ENCODE measurements at places on chromosomes 11 and 22.
A peak's percentile ranks its signal among the peaks of the same experiment; 100 is the strongest.

DNA sequence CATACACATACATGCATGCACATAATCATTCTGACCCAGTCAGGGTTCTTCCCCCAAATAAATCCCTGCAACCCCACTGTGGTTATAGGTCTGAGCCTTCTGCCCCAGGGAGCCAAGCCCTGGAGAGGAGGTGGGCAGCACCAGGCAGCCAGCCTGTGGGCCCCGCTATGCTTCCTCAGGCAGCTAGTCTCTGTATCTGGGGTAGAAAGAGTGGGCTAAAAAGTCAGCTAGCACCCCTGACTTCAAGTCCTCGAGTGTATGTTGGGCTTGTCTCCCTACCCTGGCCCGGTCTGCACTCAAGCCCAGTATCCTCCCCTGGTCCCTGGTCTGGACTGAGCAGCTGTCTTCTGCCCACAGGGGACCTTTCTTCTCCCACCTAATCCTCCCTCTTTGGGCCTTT, 28.0 kb downstream of the KCNQ1OT1 start:
- no peak for DNase-seq

DNA sequence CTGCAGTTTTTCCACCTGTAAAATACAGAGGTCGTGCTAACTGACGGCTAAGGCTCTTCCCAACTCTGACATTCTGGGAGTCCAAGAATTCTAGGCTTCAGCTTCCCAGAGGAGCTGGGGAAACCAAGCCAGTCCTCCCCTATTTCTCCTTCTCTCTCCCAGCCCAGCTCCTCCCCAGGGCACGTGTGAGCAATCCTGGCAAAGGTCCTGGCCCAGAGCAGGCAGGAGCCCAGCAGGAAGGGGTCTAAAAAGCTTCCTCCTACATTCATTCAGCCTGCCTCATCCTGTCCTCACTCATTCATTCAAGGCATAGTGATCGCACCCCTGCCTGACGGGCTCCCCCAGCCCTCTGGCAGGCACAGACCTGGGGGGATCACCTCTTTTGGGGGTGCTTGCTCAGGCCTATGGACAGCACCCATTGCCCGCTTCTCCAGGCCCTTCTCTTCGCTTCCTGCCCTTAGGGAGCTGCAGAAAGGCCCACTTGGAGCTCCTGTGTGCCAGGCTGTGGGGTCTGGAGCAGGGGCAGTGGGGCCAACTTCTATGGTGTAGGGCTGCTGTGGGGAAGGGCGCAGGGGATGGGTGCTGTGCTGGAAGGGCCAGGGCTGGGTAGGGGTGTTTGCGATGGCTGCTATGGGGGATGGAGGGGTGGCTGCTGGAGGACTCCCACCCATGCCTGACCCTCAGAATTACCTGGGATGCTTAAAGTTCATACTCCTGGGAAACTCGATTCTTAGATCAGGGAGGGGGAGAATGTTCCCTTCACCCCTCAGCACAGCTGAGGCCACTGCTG, 9.8 kb downstream of the KCNC1 start:
- no peak for DNase-seq

DNA sequence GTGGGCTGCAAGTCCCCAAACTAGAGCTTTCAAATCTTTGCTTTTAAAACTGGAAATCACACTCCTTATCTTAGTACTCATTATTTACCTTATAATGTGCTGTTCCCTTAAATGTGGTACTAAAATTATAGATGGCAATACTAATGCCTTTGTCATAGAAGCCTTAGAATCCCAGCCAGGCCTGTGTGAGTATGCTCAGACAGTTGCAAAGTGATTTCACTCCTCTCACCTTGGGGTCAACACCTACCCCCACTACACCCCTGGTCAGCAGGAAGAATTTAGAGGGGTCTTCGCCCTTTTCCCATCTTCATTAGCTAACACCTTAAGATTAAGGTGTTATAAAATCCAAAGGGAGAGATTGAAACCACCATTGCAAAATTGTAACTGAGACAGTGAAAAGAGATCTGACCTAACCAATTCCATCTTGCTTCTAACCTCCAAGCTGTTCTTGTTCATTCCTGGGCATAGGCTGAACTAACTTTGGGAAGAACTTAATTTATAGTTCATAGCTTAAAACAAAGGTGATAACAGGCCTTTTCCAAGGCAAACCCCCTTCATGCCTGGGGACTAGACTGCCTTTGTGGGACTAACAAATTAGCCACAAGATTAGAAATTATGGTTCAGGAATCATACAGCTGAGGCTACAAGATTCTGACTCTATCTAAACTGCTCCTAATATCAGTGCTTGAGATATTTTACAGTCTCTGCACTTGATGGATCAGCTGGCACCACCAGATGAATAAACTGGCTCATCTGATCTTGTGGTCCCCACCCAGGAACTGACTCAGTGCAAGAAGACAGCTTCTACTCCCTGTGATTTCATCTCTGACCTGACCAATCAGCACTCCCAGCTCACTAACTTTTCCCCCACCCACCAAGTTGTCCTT, 10.4 kb upstream of the MRPL17 start:
- DNase-seq, result no peak

DNA sequence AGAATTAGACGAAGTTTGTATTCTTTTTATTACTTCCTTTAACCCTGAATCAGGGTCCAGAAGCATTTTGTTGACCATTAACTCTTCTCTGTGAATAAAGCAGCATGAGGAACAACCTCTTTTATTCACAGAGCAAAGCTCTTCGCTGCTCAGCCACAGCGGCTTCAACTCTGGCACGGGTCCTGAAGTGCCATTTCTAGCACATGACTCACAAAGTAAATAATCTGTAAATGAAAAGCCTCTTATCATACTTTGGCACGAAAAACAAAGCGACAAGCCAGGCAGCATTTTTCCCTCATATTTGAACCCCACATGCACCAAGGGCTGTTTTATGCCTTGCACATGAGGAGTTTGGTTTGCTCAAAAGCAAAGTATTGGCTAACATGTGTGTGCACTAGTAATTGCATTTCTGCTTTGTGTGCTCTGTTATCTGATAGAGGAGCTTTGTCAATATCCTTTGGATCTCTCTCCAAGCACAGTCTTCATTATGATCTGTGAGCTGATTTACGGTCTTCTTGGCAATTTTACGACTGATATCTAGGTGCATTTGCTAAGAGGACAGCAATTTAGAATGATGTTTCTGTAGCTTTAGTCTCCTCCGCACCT, 33.0 kb upstream of the APOBEC3A start:
- DNase-seq, result no peak

DNA sequence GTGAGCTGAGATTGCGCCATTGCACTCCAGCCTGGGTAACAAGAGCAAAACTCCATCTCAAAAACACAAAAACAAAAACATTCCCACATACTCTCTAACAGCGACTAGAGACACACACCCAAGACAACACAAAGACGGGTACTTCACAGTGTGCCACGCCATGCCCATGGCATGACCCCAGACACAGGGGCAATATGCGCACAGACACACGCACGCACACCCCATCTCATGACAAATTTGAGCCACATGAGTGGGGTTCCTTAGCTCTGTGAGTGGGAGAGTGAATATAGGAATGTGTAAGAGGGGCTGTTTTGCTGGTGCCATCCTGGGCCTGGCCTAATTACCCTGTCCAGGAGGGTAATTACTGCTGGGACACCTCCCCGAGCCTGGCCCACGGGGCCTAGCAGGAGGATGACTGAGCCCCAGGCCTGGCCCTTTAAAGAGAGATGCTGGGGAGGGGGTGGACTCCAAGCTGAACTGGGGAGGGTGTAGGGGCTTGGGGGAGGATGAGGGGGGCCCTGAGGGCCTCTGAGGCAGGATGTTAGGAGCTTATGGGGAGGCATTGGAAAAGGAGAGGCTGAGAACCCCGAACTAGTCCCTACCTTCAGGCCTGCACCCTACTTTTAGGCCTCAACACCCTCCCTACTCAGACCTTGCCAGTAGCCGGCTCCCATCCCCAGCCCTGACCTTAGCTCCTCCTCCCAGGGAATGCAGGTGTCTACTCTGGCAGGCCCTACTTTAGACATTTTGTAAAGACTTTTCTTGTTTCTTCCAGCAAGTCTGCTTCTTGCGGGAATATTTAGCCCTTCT, 1.5 kb downstream of the LTBP3 start:
- DNase-seq, result no peak

- no peak for DNase-seq
Observed at GRCh38 chr11:91373497-91373896, 851.1 kb upstream of the FAT3 start.

GRCh38 chr22:20577045-20577444, 69.6 kb downstream of the MED15 start:
- DNase-seq, result no peak

DNA sequence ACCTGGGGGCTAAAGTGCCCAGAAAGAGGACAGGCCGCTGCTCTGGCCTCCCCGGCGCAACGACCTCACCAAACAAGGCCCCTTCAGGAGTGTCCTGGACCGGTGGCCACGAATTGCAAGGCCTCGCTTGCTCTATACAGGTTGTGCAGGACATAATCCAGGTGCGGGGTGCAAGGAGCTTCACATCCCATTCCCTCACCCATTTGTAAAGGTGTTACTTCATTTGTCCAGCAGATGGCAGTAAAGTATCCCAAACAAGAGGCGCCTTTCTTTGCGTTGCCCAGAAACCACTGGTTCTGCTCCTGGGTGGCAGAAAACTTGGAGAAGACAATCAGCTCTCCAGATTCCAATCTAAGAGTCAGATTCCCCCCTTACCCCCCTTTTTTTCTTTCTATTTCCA, 35.9 kb upstream of the PRDM11 start:
- DNase-seq, result peak; percentile 38

GRCh38 chr22:18148293-18148965, 1.5 kb upstream of the USP18 start:
- no peak for DNase-seq

DNA sequence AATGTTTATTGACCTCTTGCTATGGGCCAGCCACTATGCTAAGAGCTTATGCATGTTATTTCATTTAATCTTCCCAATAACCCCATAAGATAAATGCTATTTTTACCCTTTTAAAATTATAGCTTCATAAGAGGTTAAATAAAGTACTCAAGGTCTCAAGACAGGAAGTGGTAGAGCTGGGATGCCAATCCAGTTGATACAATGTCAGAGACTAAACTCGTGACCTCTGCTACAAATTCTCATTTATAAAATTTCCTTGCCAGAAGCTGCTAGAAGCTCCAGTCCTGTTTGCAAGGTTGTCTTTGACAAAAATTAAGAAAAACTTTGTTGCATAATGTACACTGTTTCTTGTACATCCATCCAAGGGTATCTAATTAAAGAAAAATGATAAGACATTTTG, 265.9 kb upstream of the MPPED2 start:
- DNase-seq, result no peak

DNA sequence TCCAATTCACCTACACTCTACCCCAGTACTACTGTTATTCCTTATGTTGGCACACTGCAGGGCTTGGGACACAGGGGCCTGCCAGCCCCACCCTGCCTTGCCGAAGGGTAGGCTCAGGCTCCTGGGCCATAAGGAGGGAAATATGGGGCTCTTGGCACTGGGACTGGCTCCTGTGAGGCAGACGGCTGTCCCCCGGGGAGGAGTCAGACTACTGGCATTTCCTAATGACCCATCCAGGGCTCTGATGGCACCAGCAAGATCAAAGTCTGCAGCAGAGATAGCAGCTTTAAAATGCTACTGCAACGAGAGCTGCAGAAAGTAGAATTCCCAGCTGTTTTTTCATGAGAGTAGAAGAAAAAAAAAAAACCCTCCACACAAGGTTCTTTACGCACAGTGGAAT, 42.2 kb upstream of the CYP2D6 start:
- no peak for DNase-seq

DNA sequence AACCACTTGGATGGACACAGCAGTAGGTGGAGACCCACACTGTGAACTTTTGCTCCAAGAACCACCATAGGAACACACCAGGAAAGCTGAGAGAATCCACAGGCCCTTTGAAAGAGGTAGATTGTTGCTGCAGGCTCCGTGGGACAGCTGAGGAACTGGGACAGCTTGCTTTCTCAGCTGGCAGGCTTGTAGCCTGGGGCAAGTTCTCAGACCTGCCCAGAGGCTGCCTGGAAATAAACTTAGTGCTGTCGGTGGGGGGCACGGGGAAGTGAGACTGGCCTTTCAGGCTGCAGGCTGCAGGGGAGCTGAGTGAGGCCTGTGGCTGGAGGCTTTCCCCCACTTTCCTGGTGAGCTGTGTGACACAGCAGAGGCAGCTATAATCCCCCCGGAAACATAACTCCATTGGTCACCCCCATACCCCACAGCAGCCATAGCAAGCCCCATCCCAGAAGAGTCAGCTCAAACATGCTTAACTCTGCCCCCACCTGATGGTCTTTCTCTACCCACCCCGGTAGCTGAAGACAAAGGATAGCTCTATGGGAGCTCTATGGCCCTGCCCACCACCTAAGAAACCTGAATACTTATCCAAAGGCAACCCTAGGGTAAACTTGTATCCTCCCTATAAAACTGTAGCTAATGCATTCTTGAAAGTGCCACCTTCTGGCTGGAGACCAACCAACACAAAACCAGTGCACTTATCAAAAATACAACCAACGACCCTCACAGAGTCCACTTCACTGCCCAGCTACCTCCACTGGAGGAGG, 21.4 kb upstream of the ACRV1 start:
- DNase-seq, result no peak

DNA sequence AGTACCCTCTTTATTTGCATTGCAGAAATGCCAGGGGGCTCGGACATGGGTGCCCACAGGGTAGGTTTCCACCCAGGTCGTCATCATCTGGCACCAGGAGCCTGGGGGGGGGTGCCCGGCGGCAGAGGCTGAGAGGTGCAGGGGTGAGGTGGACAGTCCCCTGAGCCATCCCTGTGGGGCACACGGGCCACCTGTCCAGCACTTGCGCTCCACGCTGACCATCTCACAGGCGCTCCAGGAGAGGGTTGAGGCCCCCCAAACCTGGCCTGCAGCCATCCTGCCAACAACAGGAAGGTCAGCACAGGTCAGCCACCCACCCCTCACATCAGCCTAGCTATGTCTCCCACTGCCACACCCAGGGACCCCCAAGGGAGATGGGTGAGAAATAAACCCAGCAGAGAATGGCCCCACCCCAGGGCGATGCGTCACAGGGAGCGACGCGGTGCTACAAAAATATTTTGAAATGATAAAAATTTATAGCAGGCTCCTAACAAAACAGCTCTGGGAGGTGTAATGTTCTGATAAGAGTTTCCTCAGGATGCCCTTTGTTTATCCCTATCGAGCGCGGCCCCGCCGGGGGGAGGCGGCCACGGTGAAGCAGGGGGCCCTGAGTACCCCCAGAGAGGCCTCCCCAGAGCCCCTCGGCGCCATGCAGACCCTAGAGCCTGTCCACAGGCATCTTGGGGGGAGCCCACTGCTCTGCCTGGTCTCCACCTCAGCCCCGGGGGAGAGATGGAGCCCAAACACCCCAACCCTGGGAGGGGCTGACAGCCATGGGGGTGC, 21.0 kb upstream of the GNB1L start:
- no peak for DNase-seq

- no peak for DNase-seq
Observed at GRCh38 chr11:26219183-26220117, 112.5 kb upstream of the ANO3 start.

- DNase-seq, result peak; percentile 23
Observed at GRCh38 chr11:46977038-46977813, 40.7 kb downstream of the CSTPP1 start.

- no peak for DNase-seq
Observed at GRCh38 chr22:19734837-19735382, 11.6 kb downstream of the GP1BB start.

Data from C1 segment of cervical spinal cord (tissue), 14 donors.